ENCODE measurements at places on chromosomes 13 and 19. TPM values are rescaled to one million over a fixed set of nuclear protein-coding genes. Genes with fewer than 3 reads are reported as not detected.

GRCh38 chr13:110628477-110628793 is 13.1 kb downstream of the NAXD start:
- no peaks in the 10 kb centered on the region for H3K27me3 ChIP-seq
- no peak overlapping the region for H3K4me3 ChIP-seq
- no peak overlapping the region for H3K27ac ChIP-seq
- DNase-seq, result no peak

R3HDM4 gene
- 47.7 TPM for total RNA-seq

DNA sequence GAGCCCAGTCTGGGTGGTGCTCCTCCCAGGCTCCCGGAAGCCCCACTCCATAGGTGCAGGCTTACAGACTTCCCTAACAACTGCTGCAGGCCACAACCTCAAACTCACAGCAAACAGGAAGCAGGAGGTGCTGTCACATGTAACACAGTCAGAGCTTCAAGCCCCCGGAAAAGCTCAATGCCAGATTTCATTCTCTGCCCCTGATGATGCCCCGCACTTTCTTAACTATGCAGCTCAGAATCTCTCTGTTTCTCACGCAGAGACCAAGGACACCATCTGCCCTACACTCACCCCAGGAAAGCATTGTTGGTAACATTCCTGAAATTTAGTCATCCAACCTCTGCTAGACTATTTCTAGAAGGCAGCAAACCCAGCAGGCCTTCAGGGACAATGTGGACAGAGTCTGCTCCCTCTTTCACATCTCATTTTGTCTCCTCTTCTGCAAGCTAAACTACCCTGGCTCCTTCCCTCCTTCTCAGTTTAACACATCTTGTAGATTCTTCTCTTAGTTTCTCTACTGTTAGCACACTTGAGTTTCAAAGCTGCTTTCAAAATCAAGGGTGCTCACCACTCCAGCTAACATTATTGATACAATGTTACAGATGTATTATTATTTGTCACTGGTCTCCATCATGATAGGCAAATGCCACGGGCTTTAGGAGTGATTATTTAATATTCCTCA is 162.5 kb downstream of the KCTD12 start:
- no peak overlapping the region for H3K27ac ChIP-seq
- H3K36me3 ChIP-seq, result no peaks in the 10 kb centered on the region
- no peak overlapping the region for H3K4me3 ChIP-seq
- H3K27me3 ChIP-seq, result no peaks in the 10 kb centered on the region
- no peak for DNase-seq
- H3K4me1 ChIP-seq, result peaks cover 49% of the 10 kb centered on the region

- no peak overlapping the region for H3K4me3 ChIP-seq
- no peaks in the 10 kb centered on the region for H3K27me3 ChIP-seq
- DNase-seq, result no peak
- no peaks in the 10 kb centered on the region for H3K4me1 ChIP-seq
Measured at GRCh38 chr19:23378948-23379347, 16.3 kb downstream of the ZNF91 start.

DNA sequence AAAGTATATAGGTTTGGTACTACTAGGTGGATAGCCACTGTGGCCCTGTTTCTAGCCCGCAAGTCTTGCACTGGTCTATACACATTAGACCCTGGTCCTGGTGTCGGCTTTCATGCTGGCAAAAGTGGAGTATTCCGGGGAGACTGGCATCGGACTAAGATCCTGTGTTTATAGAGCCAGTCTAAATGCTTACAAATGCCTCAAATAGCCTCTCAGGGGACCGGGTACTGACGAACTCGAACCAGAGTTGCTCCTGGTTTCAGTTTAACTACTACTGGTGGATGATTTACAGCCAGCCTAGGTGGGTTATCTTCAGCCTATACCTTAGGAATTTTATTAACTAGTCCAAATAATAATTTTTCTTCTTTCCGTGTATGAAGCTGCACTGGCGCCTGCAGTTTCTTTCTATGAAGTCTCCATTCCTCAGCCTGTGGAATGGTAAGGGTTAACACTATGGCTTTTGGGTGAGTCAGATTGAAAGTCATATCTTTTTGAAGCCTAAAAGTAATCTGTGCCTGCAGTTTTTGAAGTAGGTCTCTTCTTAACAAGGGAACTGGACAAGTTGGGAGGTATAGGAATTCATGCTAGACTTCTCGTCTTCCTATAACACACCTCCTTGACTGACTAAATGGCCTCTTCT is 51.3 kb downstream of the OR10H4 start:
- no peak for DNase-seq
- H3K27me3 ChIP-seq, result no peaks in the 10 kb centered on the region
- H3K27ac ChIP-seq, result no peak overlapping the region
- H3K4me1 ChIP-seq, result peaks cover 6% of the 10 kb centered on the region
- no peak overlapping the region for H3K4me3 ChIP-seq

KLK3 gene
- not detected for total RNA-seq

GRCh38 chr13:95276037-95276505 is 25.2 kb downstream of the ABCC4 start:
- H3K36me3 ChIP-seq, result no peaks in the 10 kb centered on the region
- DNase-seq, result no peak
- H3K4me1 ChIP-seq, result no peaks in the 10 kb centered on the region
- no peak overlapping the region for H3K4me3 ChIP-seq

Data from tibial nerve (tissue), 4 donors.